ENCODE measurements at places on chromosomes 7 and 10.

GRCh38 chr10:11093771-11094736 is 76.4 kb downstream of the CELF2 start:
- DNase-seq, result no peak

- DNase-seq, result no peak
Observed at GRCh38 chr10:114686013-114686412, 27.9 kb upstream of the ABLIM1 start.

DNA sequence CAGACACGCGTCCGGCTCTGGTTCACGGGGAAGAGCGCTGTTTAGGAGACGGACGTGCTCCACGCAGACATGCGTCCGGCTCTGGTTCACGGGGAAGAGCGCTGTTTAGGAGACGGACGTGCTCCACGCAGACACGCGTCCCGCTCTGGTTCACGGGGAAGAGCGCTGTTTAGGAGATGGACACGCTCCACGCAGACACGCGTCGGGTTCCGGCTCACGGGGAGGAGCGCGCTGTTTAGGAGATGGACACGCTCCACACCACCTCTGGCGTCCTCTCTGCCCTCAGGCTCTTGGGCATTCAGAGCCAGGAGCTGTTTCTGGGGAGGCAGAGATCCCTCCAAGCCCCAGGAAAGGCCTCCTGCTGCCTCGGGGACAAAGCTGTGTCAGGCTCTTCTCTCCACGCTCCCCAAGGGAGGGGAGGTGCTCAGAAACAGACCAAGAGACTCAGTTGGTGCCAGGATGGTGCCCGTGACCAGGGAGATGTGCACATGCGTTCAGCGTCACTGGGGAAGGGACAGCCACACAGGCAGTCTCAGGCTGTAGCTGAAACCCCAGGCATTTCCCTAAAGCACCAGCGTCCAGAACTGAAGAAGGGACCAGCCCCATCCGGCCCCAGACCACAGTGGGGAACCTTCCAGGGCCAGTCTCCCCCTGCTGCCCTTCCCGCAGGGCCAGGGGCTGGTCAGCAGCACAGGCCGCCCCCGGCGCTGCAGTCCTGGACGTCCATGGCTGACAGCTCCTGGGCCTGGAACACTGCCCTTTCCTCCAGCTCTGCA is 175.6 kb downstream of the ELFN1 start:
- DNase-seq, result no peak

GRCh38 chr7:10181996-10182395 is 791.7 kb upstream of the PHF14 start:
- DNase-seq, result no peak

DNA sequence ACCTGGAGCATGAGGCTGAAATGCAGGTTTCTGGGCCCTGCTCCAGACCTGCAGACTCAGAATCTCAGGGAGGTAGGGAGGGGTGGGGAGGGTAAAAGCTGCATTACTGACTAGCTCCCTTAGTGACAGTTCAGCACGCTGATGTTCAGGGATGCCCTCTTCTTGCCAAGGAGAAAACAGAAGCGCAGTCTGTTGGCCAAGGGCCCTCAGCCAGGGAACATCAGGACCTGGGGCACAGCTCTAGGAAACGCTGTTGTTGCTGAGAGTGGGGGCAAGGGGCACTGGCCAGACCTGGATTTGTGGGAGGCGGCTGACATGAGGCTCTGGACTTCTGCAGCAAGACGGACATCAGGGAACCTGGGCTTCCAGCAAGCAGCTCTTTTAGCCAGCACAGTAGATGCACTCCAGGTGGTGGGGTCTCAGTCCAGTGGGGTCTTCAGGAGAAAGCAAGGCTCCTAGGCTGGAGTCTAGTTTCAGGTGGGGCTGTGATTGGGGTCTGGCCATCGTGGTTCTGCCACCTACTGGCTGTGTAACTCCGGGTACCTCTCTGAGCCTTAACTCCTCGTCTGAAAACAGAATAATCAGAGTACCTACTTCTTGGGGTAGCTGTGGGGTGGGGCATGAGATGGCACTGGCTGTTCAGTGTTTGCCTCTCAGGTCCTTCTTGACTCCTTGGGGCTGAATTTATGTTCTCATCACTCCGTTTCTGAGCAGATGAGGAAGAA is 72.9 kb upstream of the PRLHR start:
- DNase-seq, result no peak

- DNase-seq, result no peak
Observed at GRCh38 chr7:80186721-80187120, 52.1 kb downstream of the GNAI1 start.

DNA sequence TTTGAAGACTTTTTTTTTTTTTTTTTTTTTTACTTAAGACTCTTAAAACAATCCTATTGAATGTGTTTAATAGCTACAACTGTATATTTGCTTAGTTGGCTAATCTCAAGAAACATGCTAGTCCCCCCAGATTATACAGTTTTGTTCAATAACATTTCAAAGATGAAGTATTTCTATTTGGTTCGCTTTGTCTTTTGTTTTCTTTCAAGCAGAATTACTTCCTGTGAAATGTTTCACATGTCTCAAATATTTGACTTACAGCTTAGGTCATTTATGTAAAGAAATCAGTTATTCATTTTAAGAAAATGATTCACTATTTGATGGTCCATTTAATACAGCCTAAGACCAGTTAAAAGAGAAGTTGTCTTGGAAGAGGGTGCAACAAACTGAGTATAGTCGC is 12.8 kb upstream of the LAMB1 start:
- no peak for DNase-seq

- DNase-seq, result no peak
Observed at GRCh38 chr7:567305-567883, 47.7 kb upstream of the PDGFA start.

DNA sequence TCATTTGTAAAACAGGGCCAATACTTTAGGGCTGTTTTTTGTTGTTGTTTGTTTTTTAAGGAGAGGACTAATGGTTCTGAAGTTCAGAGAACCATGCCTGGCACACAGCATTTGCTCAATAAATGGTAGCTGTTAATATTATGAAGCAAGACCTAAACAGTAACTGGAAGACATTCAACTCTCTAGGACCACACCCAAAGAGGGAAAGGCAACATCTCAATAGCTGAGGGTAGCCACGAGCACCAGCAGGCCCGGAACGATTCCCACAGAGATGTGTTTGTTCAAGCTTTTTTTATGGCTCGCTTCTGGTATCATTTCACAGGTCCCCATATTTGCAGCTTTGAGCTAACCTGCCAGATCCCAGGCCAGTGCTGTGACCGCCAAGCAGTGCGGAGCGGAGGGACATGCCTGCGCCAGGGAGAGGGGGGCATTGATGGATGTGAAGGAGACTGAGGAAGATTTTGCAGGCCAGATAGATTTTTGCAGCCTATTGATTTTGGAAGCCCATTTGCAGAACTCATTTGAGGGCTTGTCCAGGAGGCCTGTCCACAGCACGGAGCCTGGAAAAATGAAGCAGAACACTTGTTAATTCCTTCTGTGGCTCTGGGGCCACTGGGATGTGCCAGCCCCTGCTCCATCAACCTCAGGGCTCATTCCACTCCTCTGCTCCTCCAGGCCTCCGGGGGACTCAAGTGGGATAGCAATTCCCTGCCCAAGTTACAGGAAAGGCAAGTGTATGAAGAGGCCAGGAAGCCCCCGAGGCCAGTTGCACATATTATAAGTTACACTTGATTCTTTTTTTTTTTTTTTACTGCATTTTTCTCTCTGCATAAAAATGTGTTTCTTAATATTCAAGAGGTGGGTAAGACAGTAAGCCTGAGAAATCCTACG is 57.3 kb upstream of the FGFR2 start:
- DNase-seq, result no peak

DNA sequence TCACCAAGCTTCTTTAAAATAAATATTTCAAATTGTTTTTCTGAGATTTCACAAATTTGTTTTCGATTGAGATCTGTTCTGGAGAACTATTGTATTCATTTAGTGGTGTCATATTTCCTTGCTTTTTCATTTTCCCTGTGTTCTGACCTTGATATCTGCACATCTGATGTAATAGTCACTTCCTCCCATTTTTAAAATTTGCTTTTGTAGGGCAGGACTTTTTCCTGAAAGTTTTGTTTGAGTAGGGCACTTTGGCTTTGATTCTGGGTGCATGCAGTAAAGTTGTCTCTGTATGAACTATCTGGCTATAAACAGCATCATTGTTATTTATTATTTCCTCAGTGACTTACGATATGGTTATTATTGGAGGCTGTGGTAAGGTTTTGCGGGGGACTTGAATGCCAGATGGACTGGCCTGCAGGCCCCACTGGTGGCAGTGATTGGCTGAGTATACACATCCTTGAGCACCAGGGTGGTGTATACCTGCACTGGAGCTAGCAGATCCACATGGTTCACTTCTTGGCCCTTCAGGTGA is 83.6 kb downstream of the CSTF2T start:
- no peak for DNase-seq

DNA sequence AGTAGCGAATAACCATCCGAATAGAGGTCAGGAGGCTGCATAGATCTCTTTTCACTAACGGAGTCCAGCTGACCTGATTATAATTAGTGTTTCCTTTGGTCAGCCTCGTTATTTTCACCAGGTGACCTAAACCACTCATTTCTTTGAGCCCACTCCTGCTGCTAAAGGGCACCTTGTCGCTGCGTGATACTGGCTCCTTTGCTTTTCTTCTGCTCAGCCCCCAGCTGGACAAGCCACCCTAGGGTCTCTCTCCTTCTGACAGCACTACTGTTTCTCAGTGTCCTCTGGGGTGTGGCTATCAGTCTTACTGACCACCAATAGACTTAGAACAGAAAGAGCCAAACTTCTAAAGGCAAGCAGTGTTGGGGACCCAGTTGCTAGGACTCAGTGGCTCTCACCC is 2.7 kb upstream of the IGFBP3 start:
- no peak for DNase-seq

- no peak for DNase-seq
Observed at GRCh38 chr7:151637781-151638261, 118.1 kb upstream of the RHEB start.

DNA sequence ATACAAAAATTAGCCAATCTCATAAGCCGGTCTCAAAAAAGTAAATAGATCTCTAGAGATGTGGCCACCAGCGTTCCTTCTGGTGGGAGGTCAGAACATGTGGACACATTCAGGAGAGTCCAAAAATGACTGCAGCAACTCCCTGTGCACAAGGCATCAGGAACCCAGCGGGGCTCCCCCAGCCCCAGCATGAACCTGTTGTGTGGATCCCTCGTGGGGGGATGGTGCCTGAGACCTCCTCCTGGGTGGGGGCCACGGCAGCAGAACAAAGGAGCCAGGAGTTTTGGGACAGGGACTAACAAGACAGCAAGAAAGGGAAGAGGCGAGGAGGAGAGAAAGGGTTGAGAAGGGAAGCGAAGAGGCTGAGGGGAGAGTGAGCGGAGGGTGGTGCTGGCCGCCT is 121.8 kb downstream of the WDR37 start:
- no peak for DNase-seq

- no peak for DNase-seq
Observed at GRCh38 chr7:157830331-157830730, 493.5 kb downstream of the DNAJB6 start.

DNA sequence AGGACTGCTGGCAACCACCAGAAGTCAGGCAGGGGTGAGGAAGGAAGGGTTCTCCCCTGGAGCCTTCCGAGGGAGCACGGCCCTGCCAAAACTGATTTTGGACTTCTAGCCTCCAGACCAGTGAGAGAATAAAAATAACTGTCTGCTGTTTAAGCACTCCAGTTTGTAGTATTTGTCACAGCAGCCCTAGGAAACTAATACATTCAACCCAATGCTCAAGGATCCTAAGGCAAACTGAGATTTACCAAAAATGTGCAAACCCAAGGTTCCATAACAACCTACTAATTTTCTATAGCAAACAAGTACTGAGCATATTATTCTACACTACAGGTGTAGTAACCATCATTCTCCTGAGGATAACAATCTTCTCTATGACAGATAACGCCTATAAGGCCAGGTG is 18.6 kb downstream of the ARHGAP12 start:
- no peak for DNase-seq

DNA sequence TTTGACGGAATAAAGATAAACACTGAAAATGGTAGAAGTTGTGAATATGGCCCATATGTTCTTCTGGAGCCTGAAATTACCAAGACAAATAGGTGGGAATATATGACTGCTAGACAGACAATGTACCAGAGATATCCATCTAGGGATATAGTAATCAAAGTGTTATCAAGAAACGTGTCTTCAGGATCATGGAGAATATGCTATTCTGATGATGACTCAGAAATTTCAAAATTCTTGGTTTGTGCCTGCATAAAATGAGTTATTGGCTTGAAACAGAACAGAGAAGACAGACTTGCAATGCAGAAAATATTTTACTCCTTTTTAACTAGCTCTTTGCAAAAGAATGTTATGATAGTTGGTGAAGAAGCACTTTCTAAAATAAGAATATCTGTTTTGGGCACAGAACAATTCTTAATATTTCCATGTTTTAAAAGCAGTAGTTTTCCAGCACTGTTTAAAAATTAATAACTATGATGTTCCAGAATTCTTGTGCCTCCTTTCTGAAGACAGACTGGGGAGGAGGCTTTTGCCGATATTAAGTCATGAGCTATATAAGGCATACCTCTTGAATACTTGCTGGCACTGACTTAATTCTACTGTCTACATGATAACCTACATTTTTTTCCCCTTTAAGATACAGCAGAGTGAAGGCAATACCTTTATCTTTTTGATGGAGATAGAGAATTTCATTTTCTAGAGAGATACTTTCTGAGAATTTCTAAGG is 34.4 kb upstream of the CABCOCO1 start:
- no peak for DNase-seq

Data from stimulated activated CD8-positive, alpha-beta memory T cell treated with anti-CD3 and anti-CD28 coated beads, Interleukin-15, amount 100 ng/mL, for 4 hours (primary cell).